Upper lobe of right lung (tissue), 1 donor: ENCODE measurements at places on chromosomes 13 and 19. TPM values are rescaled to one million over a fixed set of nuclear protein-coding genes. Genes with fewer than 3 reads are reported as not detected.

DNA sequence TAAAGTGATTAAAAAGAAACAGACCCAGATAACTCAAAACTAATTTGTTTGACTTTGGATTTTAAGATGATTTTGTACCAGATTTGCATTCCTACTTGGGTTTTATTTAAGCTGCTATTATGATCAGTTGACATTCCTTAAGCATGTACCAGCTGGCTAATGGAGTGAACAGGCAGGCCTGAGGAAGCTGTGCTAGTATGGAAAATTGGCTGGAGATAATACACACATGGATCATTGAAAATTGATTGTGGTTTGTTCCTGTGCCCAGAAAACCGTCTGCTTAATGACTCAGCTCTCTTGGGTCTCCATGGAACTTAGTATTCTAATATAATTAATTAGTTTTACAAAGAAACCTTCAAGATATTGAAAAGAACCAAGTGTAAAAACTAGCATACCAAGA, 22.6 kb downstream of the POLR1D start:
- H3K4me1 ChIP-seq = peaks cover 2% of the 10 kb centered on the region
- H3K36me3 ChIP-seq = peaks cover 15% of the 10 kb centered on the region
- no peak for DNase-seq
- no peak overlapping the region for H3K27ac ChIP-seq
- no peaks in the 10 kb centered on the region for H3K27me3 ChIP-seq
- H3K4me3 ChIP-seq = no peak overlapping the region

DNA sequence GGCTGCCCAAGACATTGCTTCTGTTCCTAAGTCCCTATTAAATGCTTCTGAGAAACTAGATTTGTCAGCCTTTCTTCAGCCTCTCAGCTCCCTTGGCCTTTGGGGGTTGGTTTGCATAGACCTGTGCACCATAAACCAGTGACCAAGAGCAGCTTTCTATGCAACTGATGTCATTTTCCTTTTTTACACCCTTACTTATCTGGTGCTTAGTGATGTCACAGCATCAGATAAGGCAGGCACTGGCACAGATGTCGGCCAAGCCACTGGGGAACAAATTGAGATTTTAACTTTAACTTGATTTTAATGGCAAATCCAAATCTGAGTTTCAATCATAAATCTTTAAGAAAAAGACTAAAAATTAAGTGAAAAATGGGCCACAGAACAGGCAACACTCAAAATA, 59.8 kb downstream of the RUBCNL start:
- H3K27me3 ChIP-seq = no peaks in the 10 kb centered on the region
- no peaks in the 10 kb centered on the region for H3K4me1 ChIP-seq
- DNase-seq = no peak
- no peaks in the 10 kb centered on the region for H3K36me3 ChIP-seq
- no peak overlapping the region for H3K27ac ChIP-seq
- H3K4me3 ChIP-seq = no peak overlapping the region

- DNase-seq = no peak
- no peaks in the 10 kb centered on the region for H3K27me3 ChIP-seq
- H3K4me1 ChIP-seq = no peaks in the 10 kb centered on the region
- no peak overlapping the region for H3K4me3 ChIP-seq
These were observed 320.9 kb downstream of the DCLK1 start for GRCh38 chr13:35810321-35810720.

GRCh38 chr19:44955505-44956439, 592 bp downstream of the CLPTM1 start:
- no peaks in the 10 kb centered on the region for H3K27me3 ChIP-seq
- DNase-seq = no peak
- H3K36me3 ChIP-seq = peaks cover 5% of the 10 kb centered on the region
- peak overlapping the region; percentile 89 for H3K27ac ChIP-seq
- H3K4me1 ChIP-seq = peaks cover 25% of the 10 kb centered on the region
- H3K4me3 ChIP-seq = peak overlapping the region; percentile 95

GRCh38 chr19:10363789-10364281, 16.5 kb downstream of the TYK2 start:
- no peaks in the 10 kb centered on the region for H3K27me3 ChIP-seq
- H3K4me1 ChIP-seq = no peaks in the 10 kb centered on the region
- no peak for DNase-seq
- no peak overlapping the region for H3K4me3 ChIP-seq

DNA sequence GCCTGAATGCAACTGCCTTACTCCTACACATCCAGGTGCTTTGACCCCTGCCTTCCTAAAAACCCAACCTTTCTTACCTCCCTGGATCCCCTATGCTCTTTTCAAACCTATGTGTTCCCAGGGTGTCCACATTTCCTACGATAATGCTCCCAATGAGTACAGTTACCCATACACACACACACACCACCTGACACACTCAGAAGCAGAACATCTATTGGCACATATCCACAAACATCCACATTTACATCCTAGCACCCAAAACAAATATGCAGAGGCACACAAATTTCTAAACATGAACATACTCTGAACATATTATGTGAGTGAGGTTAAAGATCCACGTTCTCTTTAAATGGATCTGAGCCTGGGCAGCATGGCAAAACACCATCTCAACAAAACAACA, 22.4 kb upstream of the PLAUR start:
- no peaks in the 10 kb centered on the region for H3K36me3 ChIP-seq
- H3K27me3 ChIP-seq = no peaks in the 10 kb centered on the region
- no peaks in the 10 kb centered on the region for H3K4me1 ChIP-seq
- DNase-seq = no peak
- no peak overlapping the region for H3K27ac ChIP-seq
- no peak overlapping the region for H3K4me3 ChIP-seq

The FCHO1 gene
- 7.4 TPM for total RNA-seq

DNA sequence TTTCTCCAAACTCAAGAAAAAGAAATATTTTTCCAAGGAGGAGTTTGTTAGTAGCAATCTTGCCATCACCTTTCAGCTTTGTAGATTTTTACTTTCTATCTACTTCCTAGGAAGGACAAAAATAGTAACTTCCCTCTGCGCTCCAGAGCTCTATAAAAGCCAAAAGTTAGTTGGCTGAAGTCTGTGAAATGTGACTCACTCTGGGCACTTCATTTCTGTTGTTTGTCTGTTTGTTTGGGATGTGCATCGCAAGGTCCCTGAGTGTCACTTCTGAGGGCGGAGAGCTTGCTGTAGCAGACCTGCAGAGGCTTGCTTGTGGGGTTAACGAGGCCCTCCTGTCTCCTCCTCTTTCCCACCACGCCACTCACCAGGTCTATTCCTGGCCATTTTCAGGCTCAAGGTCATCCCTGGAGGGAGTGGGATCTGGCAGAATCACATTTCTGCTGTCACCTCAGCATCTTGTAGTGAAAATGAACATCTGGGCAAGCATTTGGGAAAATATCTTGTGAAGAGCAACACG, 307.6 kb downstream of the GPC6 start:
- no peak overlapping the region for H3K27ac ChIP-seq
- H3K4me1 ChIP-seq = no peaks in the 10 kb centered on the region
- no peak overlapping the region for H3K4me3 ChIP-seq
- H3K27me3 ChIP-seq = no peaks in the 10 kb centered on the region
- no peak for DNase-seq

The SLC25A41 gene
- not detected for total RNA-seq

GRCh38 chr13:110630566-110631119, 15.3 kb downstream of the NAXD start:
- no peaks in the 10 kb centered on the region for H3K27me3 ChIP-seq
- no peak overlapping the region for H3K4me3 ChIP-seq
- peaks cover 54% of the 10 kb centered on the region for H3K36me3 ChIP-seq
- no peaks in the 10 kb centered on the region for H3K4me1 ChIP-seq
- no peak for DNase-seq

The ZNF730 gene
- 0.81 TPM for total RNA-seq

The CNMD gene
- total RNA-seq = not detected

GRCh38 chr19:54391589-54392061, 23.6 kb upstream of the TTYH1 start:
- no peak overlapping the region for H3K27ac ChIP-seq
- no peak overlapping the region for H3K4me3 ChIP-seq
- H3K4me1 ChIP-seq = no peaks in the 10 kb centered on the region
- H3K36me3 ChIP-seq = no peaks in the 10 kb centered on the region

The TLE6 gene
- 6.7 TPM for total RNA-seq

- H3K27me3 ChIP-seq = no peaks in the 10 kb centered on the region
- H3K27ac ChIP-seq = no peak overlapping the region
- H3K4me3 ChIP-seq = no peak overlapping the region
- H3K36me3 ChIP-seq = no peaks in the 10 kb centered on the region
- H3K4me1 ChIP-seq = no peaks in the 10 kb centered on the region
These were observed 235.8 kb downstream of the EFNB2 start for GRCh38 chr13:106299621-106300020.

DNA sequence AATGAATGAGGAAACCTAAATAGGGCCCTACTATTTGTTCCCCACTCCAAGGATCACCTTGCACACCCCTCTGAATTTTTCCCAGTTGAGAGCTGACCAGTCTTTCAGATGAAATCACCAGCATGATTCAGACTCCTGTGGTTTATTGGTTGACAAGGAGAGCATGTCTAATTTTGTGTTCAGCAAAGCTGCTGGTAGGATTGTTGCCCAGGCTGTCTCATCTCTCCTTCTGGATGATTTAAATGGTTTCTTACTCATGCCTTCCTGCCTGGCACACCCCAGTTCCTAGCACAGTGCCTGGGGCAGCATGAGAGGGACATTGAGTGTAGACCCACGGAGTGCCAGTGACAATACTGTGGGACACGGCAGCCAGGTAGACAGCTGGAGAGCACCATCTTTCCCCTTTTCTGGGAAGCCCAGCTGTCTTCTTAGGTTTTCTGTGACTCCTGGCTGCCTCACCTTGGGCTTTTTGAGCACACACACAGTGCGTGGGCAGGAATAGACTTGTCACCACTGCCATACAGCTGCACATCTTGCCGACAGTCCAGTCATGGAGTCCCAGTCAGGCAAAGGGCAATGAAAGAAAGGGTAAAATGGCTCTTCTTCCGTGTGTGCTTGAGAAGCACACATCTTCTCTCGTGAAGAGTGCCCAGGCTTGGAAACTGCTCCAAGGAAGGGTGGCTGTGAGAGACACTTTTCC, 12.3 kb downstream of the FGF9 start:
- DNase-seq = no peak
- no peaks in the 10 kb centered on the region for H3K4me1 ChIP-seq
- H3K4me3 ChIP-seq = no peak overlapping the region
- no peaks in the 10 kb centered on the region for H3K36me3 ChIP-seq
- H3K27me3 ChIP-seq = no peaks in the 10 kb centered on the region
- H3K27ac ChIP-seq = no peak overlapping the region

GRCh38 chr13:95603887-95604555, 40.5 kb downstream of the DZIP1 start:
- H3K27ac ChIP-seq = no peak overlapping the region
- H3K4me3 ChIP-seq = no peak overlapping the region
- DNase-seq = peak; percentile 70
- H3K36me3 ChIP-seq = no peaks in the 10 kb centered on the region

DNA sequence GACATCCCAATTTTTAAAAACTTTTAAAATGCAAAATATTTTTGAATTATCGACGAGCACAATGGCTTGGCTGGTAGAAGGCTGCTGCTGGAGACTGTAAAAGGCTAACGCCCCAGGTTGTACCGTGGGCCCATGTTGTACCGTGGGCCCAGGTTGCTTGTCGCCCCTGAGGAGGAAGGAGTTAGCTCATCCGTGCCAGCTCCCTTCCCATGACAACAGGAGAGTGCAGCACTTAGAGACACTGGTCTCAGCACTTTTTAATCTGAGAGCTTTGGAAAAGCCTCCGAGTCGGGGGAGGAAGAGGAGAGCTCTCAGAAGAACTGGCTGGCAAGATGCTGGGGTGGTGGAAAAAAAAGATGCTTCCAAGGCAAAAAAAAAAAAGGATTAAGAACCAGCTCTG, 50.3 kb upstream of the CACNA1A start:
- H3K27me3 ChIP-seq = peaks cover 9% of the 10 kb centered on the region
- no peak overlapping the region for H3K27ac ChIP-seq
- H3K4me3 ChIP-seq = no peak overlapping the region
- DNase-seq = no peak

The SMIM17 gene
- total RNA-seq = not detected

- H3K27me3 ChIP-seq = no peaks in the 10 kb centered on the region
- no peaks in the 10 kb centered on the region for H3K36me3 ChIP-seq
- peaks cover 44% of the 10 kb centered on the region for H3K4me1 ChIP-seq
These were observed 44.4 kb upstream of the C1QTNF9 start for GRCh38 chr13:24264976-24265375.

- no peaks in the 10 kb centered on the region for H3K36me3 ChIP-seq
- peaks cover 14% of the 10 kb centered on the region for H3K4me1 ChIP-seq
- H3K4me3 ChIP-seq = peak overlapping the region; percentile 60
- DNase-seq = no peak
These were observed 1.1 kb downstream of the WTIP start for GRCh38 chr19:34482380-34483250.

The PCDH8 gene
- not detected for total RNA-seq

DNA sequence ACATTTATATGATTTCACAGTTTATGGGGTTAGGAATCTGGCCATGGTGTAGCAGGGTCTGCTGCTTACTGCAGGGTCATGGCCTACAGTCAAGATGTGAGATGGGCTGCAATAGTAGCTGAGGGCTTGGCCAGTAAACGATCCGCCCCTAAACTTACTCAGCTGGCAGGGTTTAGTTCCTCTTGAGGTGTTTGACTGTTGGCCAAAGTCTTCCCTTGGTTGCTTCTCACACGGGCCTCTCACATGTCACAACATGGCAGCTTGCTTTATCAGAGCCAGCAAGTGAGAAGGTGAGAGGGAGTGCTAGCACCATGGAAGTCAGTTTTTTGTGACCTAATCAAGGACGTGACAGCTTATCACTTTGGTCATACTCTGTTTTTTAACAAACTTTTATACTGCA, 77.1 kb downstream of the DNAJC3 start:
- DNase-seq = no peak
- no peak overlapping the region for H3K27ac ChIP-seq
- H3K4me1 ChIP-seq = no peaks in the 10 kb centered on the region
- no peak overlapping the region for H3K4me3 ChIP-seq

DNA sequence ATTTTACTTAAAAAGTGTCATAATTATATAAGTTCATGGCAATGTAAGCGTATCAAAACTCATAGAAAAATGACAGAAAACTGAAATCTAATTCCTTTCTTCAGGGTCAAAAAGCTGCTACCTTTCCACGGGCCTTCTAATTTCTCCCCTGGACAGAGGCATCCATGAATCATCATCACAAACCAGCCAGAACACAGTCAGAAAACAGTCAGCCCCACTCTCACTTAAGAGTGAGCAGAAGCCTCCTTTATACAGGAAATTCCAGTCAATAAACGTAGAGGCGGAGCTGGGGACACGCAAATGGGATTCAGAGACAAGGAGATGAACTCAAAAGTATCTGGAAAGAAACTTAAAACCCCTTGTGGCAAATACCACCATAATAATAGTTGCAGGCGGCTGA, 54.2 kb upstream of the ABCC4 start:
- H3K36me3 ChIP-seq = no peaks in the 10 kb centered on the region
- no peak for DNase-seq
- H3K4me3 ChIP-seq = no peak overlapping the region
- no peaks in the 10 kb centered on the region for H3K27me3 ChIP-seq
- peaks cover 6% of the 10 kb centered on the region for H3K4me1 ChIP-seq
- no peak overlapping the region for H3K27ac ChIP-seq

DNA sequence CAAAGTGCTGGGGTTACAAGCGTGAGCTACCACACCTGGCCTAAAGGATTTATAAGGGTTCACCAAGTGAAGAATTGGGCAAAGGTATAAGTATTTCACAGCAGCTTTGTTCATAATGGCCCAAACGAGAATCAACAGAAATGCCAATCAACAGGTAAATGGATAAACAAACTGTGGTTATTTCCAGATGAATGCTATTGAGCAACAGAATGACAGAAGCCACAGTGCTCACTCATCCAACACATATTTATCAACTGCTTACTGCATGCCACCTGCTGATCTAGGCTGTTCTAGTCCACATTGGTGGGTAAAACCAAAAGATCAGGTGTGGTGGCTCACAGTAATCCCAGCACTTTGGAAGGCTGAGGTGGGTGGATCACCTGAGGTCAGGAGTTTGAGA, 27.7 kb downstream of the CACNA1A start:
- H3K27me3 ChIP-seq = no peaks in the 10 kb centered on the region
- no peaks in the 10 kb centered on the region for H3K4me1 ChIP-seq
- no peak for DNase-seq
- H3K4me3 ChIP-seq = no peak overlapping the region
- no peaks in the 10 kb centered on the region for H3K36me3 ChIP-seq
- H3K27ac ChIP-seq = no peak overlapping the region

The SIGLEC12 gene
- 3.7 TPM for total RNA-seq
